ENCODE measurements at places on chromosomes 7 and 10.

GRCh38 chr7:12851841-12852240 is 164.4 kb downstream of the ARL4A start:
- DNase-seq: no peak

DNA sequence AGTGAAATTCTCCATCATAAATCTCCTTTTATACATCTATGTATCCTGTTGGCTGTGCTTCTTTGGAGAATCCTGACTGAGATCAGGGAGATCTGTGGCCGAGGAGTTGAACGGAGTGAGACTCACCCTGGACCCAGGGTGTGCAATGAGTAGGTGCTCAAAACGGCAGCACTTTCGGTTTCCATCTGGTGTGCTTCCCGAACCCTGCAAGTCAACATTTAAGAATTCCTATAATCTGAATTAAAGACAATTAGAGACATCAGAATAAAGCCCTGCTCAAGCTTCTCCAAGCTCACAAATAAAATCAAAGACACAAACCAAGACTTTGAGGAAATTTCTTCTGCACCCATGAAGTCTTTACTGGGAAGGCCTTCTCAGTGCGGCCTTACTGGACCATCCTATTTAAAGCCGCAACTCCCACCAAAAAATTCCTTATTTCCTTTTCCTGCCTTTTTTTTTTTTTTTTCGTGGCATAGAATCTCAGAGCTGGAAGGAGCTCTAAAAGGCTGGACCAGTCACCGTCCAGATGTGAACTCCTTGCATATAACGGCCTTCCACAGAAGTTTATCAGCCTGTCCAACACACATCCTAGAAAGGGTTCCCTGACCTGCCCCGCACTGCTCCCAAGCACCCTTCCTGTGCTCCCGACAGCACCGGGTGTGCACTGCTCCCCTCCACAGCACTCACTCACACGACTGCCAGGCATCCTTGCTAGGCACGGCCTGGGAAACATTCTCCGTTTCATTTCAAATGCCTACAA is 29.7 kb downstream of the GNA12 start:
- no peak for DNase-seq

GRCh38 chr7:25427721-25428120 is 199.4 kb upstream of the NPVF start:
- no peak for DNase-seq

GRCh38 chr10:24589265-24589664 is 134.4 kb downstream of the ARHGAP21 start:
- no peak for DNase-seq

DNA sequence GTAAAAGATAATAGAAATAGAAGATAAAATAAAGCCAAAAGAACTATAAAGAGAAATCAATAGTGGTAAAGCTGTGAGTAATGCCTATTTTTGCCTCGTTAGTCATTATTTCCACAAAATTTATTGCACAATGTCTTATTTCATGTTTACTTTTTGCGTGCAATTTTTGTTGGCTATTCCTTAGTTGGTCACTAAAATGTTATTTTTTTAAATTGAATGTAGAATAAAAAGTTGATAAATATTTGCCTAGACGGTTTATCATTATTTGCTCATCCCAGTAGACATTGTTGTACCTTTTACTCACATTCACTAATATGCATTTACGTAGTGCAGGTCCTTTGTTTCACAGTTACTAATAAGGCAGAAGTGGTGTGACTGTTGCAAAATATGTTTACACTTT is 227.8 kb upstream of the BMPER start:
- no peak for DNase-seq

DNA sequence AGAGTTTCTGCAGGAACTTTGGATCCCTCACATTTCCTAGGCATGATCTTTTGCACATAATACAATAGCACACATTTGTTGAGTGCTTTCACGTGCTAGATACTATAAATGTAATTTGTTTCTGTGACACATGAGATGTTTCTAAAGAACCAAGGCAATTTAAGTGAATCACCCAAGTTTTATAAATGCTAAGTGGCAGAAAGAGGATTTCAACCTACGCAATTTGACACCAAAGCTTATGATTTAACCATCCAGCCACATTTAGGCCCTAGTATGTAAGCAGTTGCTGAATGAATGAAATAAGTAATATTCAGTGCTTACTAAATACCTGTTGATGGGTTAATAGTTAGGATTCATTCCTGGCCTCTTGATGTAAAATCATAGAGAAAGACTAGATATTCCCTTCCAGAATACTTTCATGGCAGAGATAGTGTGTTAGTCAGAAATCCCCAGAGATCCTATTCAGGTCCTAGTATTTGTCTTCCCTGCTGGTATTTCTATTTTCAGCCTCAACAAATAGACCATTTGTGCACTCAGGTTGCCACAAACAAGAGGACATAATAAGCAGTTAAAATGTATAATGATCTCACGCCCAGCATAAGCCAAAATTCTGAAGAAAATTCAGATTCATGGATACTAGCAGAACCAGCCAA is 572.6 kb downstream of the IPMK start:
- no peak for DNase-seq

DNA sequence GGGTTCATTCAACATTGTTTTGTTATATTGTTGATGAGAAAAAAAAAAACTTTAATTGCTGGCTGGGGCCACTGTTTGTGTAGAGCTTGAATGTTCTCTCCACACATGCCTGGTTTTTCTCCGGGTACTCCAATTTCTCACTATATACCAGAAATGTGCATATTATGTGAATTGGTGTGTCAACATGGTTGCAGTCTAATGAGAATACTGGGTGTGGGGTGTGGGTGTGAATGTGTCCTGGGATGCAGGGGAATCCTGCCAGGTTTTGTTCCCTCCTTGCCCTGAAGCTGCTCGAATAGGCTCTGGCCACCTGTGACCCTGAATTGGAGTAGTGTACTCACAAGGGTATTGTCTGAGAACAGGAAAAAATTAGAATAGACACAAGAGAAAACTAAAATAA is 81.4 kb downstream of the VIM start:
- DNase-seq: no peak

DNA sequence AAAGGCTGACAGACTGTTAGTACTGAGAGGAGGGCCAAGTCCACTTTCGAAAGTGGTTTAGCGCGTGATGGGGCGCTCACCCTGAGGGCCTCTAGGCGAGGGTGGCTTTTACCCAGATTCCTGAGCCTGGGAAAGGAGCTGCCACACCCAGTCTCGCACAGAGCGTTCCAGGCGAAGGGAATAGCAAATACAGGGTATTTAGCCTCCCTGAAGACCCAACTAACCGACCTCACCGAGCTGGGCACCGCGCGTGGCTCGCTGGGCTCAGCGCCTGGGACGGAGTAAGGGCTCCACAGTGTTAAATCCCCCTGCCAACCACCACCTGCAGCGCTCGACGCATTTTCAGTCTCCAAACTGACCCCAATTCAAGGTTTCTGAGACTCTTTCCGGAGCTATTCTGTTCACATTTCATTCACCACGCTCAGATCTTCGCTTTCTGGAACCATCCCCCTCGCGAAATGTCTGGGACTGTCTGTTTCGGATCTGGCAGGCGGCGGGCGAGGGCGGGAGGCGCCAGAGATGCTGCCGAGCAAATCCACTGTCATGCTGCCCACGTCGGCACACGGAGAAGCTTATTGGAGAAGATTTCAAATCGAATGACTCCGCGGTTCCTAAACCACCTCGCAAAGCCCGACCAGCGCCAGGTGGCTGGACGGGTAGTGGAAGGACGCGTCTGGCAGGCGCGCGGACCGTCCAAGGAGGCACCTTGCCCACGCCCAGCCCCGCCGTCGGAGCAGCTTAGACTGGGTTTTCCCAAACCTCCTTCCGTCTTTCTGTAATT is 1.4 kb upstream of the OSBPL3 start:
- DNase-seq: peak; percentile 84

DNA sequence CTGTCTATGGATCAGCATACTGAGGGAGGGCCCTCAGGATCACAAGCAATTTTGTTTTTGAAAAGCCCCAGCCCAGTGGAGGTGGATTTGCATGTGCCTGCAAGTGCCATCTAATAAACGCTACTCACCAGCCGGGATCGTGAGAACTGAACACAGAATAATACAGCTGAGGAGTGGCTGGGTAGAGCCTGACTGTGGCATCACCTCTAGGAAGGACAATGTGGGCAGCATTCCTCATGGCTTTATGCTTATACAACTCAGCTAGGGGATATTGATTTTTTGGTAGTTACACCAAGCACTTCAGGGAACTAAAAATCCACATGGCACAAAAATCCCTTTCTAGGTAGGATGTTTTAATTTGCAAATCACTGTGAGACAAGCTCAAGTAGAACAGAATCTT is 72.7 kb upstream of the PALS2 start:
- DNase-seq: no peak

DNA sequence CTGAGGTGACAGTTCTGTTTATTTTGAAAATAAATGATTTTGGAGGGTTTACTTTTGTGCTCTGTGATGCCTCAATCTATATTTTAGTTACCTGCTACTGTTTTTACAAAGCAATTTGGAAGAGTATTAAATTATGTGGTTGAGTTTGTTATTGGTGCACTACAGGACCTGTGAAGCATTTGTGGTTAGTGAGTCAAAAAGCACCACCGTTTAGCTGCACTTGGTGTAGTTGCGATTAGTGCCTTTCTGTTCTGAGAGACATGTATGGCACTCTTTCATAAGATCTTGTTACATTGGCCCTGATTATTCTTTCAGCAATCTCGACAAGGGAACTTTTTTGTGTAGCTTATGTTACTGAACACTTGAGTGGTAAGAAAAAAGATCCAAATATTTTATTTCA is 132.2 kb downstream of the BBS9 start:
- DNase-seq: peak; percentile 37

DNA sequence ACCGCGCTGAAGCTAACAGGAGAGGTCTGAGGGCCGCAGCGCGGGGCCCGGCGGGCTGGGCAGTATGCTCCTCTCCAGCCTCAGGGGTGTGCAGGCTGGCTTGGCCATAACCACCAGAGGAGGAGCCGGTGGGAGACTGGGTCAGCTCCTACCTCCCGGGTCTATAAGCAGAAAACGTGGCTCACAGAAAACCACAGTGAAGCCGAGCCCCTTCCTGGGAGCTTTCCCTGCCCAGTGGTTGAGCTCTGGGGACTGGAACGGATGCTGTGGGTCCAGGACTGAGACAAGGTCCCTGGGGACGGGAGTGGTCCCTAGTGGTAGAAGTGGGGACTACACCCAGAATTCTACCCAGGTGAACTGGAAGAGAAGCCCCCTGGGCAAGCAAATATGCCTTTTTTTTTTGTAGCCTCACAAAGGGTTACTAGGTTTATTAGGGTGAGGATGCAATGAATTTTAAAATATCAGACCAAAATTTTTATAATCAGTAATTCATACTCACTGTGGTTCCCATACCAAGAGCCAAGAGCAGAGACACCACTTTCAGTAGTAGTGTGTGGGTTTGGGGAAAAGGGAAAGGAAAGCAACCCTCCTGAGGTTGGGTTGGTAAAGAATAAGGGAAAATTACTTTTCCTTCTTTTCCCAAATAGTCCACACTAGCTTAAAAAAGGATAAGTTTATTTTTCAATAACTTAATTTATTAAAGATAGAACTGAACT is 67.9 kb upstream of the PRKCQ start:
- DNase-seq: peak; percentile 39

GRCh38 chr7:16636555-16637101 is 8.9 kb downstream of the ANKMY2 start:
- DNase-seq: no peak

Data from SW480 (cell line).